ENCODE measurements at places on chromosomes 16 and 17. TPM values are rescaled to one million over a fixed set of nuclear protein-coding genes. Genes with fewer than 3 reads are reported as not detected.

The TMC8 gene
- 3.3 TPM for total RNA-seq

The SGSH gene
- total RNA-seq, result 42.8 TPM

The TMEM106A gene
- 4.9 TPM for total RNA-seq

The ZNF768 gene
- 24.1 TPM for total RNA-seq

The SHISA9 gene
- total RNA-seq, result 1.8 TPM

Measured in body of pancreas (tissue), 4 donors.